Pons (tissue), 1 donor: ENCODE measurements at places on chromosomes 1 and 21.

DNA sequence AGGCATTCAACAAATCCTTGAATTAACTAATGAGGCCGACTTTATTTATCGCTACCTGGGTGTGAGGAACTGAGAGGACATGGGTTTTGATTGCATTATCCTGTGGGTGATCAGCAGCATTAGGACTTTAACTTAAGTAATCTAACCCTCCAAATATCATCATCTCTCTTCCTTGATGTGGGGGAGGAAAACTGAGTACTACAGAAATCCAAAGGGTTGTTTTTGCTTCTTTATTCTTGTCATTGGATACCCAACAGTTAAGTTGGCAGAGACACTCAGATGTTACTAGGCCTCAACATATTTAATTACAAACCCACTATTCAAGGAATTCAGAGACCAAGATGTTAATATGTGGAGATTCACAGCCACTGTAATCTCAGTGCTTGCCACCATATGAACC is 97.4 kb upstream of the ST6GALNAC5 start:
- no peak for DNase-seq

DNA sequence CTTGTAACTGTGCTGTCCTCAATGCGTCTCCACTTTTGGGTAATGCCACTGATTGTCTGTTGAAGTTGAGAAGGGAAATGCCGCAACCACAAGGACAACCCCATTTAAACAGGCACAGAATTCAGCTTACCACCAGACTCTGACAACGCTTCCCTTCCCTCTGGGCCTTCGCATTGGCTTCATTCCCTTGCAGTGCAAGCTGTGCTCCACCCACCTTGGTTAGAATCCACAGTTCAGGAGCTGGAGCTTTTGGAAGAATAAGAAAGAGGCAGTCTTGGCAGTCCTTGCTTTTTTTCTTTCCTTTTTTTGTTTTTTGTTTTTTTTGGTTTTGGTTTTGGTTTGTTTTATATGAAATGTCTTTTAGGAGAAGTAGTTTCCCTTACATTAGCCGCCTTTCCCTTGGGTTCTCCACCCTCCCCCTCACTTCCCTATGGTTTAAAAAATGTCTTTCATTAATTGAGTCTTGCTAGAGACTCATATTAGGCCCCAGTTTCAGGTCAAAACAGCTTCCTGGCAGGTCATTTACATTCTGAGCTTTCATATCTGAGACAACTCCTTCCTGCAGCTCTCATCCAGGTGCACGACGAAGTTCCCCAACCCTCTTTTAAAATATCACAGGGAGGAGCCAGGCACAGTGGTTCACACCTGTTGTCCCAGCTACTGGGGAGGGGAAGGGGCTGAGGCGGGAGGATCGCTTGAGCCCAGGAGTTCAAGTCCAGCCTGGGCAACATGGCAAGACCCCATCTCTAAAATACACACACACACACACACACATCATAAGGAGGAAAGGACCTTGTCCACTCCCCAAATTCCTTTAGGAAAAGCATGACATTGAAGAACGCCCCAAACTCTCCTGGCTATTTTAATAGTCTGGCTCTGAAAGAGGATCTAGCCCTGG is 20.7 kb upstream of the LAX1 start:
- peak; percentile 57 for DNase-seq

DNA sequence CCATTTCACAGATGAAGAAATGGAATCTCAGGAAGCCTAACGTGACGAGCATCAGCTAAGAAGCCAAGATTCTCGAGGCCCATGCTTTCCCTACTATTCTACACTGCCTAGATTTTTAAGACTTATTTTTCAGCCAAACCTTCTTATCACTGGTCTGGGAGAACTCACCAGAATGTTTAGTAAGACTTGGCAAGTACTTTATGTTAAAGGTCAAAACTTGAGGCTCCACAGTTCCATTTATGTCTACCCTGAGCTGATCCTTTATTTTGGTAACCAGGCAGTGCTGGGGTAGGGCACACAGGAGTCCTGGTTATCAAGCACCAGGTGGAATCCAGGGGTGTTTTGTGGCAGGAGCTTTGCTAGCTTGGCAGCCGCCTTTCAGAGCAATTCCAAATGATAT is 16.8 kb downstream of the PLXNA2 start:
- no peak for DNase-seq

DNA sequence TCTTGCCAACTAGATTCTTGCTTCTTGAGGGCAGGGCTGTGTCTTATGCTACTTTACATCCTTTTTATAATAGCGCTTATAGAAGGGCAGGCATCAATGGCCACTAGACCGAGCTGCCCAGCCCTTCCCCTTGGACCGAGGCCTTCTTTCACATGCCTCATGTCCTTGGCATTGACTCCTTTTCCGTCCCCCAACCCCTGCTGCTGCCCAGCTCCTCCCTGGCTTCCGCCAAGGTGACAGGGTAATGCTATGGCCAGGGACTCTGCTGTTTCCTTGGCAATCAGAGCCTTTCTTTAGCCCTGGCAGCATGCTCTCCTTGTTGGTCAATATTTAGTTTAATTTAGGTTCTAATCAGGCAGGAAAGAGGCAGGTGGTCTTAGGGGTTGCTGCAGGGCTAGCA is 48.2 kb downstream of the DDX20 start:
- DNase-seq = no peak

- DNase-seq = peak; percentile 76
Observed at GRCh38 chr1:101820071-101820470, 176.7 kb downstream of the OLFM3 start.

- DNase-seq = no peak
Observed at GRCh38 chr1:54371942-54372275, 34.3 kb downstream of the SSBP3 start.

- DNase-seq = no peak
Observed at GRCh38 chr1:7691576-7691975, 79.5 kb upstream of the VAMP3 start.

GRCh38 chr1:72650843-72651435 is 368.6 kb upstream of the NEGR1 start:
- no peak for DNase-seq

GRCh38 chr1:244731651-244732050 is 78.7 kb downstream of the DESI2 start:
- no peak for DNase-seq

DNA sequence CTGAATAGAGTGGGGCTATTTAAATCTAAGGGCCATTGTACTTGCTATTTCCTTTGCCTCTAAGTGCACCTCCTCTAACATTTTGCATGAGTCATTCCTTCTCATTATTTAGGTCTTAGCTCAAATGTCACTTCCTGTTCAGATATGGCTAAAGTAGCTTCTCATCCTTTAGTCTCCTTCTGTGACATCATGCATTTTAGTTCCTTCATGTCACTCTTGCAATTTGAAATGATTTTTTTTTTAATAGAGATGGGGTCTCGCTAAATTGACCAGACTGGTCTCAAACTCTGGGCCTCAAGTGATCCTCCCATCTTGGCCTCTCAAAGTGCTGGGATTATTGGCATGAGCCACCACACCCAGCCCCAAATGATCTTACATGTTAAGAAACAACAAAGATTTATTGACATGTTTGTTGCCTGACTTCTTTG is 6.6 kb downstream of the TBX19 start:
- DNase-seq = no peak

GRCh38 chr1:95169548-95169947 is 52.4 kb downstream of the TLCD4 start:
- DNase-seq = no peak

DNA sequence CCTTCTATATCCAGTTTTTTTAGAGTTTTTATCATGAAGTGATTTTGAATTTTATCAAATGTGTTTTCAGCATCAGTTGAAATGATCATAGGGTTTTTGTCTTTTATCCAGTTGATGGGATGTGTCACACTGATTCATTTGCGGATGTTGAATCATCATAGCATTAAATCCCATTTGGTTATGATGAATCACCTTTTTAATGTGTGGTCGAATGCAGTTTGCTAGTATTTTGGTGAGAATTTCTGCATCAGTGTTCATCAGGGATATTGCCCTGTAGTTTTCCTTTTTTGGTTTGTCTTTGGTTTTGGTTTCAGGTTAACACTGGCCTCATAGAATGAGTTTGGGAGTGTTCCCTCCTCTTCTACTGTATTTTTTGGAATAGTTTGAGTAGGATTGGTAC is 80.3 kb downstream of the DIRAS3 start:
- no peak for DNase-seq

GRCh38 chr1:31621847-31622730 is 4.6 kb downstream of the HCRTR1 start:
- no peak for DNase-seq

GRCh38 chr1:179831852-179832699 is 45.5 kb downstream of the TOR1AIP2 start:
- DNase-seq = no peak

- DNase-seq = no peak
Observed at GRCh38 chr1:107213225-107213624, 72.4 kb downstream of the NTNG1 start.

GRCh38 chr1:51284487-51284954 is 45.8 kb downstream of the TTC39A start:
- DNase-seq = no peak

- DNase-seq = no peak
Observed at GRCh38 chr1:186295980-186296379, 79.1 kb downstream of the TPR start.

GRCh38 chr1:93692983-93693591 is 11.4 kb upstream of the BCAR3 start:
- DNase-seq = no peak

GRCh38 chr21:39612233-39613040 is at the start of gene B3GALT5:
Gene B3GALT5, plus strand, starts transcription at chr21:39612940. Its CDS starts 47,620 bp downstream, at chr21:39660560.
- no peak for DNase-seq

- no peak for DNase-seq
Observed at GRCh38 chr1:237258871-237259270, 216.9 kb downstream of the RYR2 start.

DNA sequence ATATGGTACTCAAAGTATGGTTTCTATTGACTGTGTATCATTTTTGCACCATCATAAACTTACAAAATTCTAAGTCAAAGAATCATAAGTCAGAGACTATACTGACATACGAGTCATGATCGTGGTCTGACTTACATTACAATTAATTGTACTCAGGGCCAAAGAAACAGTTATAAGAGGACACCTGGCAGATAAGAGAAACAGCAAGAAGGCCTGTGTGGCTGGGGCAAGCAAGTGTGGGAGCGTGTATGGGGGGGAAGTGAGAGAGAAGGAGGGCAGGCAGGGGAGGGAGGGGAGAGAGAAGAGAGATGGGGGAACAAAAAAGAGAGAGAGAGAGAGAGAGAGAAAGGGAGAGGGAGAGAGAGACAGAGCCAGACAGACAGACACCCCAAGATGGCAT is 70.9 kb downstream of the RERE start:
- DNase-seq = no peak

GRCh38 chr1:85406081-85406480 is 58.9 kb downstream of the DDAH1 start:
- DNase-seq = no peak

DNA sequence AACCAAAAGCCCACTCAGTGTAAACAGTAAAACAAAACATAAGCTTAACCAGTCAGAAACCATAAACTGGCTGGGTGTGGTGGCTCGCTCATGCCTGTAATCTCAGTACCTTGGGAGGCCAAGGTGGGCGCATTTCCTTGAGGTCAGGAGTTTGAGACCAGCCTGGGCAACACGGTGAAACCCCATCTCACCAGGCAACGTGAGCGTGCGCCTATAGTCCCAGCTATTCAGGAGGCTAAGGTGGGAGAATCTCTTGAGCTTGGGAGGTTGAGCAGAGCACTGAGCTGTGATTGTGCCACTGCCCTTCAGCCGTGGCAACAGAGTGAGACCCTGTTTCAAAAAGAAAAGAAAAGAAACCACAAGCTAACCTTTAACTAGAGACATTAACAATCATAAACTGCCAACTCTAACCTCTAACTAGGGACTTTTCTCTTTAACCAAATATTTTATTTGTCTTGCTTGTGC is 13.1 kb upstream of the PRRC2C start:
- no peak for DNase-seq

- no peak for DNase-seq
Observed at GRCh38 chr21:29506947-29507346, 208.2 kb downstream of the BACH1 start.

DNA sequence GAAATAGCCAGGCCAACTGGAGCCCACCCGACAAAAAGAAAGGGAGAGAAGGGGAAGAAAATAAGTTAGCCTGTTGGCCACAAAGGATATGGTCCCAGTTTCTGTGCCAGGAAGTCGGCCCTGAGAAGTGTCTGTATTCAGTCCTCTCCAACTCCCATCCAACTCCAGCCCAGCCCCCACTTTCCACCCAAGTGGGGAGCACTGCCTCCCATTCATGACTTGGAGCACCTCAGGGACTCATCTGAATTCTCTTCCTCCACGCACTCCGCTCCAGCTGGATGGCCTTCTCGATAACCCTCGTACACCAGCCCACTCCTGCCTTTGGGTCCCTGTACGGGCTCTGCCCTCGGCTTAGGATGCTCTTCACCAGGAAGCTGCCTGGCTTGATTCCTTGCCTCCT is 2.0 kb upstream of the WNT2B start:
- no peak for DNase-seq

DNA sequence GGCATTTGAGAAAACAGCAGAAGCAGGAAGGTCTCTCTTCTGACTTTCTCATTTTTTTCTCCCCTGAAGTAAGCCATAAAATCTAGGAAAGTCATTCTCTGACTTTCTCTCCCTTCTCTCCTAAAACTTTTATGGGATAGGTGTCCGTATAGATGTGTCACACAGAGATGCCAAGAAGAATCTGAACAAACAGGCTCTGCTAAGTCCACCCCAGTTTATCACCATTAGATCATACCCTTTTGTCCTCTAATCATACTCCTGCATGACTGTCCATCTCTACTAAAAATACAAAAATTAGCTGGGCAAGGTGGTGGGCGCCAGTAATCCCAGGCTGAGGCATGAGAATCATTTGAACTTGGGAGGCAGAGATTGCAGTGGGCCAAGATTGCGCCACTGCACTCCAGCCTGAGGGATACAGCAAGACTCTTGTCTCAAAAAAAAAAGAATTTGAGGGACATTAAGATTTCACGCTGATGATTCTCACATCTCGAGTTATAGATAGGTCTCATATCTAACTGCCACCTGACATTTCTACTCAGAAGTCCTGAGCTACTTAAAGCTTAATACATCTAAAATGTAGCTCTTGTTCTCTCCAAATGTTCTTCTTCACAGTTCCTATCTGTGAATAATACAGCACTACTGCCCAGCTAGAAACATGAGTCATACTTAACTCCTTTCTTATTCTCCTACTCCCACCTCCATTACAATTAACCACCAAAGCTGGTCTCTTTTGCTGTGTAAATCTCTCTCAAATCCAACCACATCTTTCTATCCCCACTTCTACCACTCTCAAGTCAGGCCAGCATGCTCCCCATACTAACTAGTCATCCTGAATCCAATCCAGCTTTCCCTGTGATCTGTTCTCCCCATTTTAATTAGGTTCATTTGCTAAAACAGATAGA is 47.7 kb downstream of the ZNF644 start:
- DNase-seq = no peak

DNA sequence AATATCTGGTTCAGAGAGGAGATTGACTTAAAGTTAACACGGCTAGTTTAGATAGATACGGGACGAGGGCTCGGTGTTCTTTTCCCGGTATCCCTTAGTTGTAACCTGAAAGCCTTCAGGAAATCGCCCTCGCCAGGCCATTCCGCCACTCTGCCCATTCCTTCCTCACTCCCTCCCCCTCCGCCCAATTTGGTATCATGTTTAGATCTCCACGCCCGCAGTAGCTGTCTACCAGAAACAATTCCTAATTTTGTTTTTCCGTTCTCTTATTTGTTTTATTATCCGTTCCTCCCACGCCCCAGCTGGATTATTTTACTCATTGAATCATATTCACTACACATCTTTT is 685 bp upstream of the VAMP4 start:
- DNase-seq = no peak

- peak; percentile 87 for DNase-seq
Observed at GRCh38 chr1:228830185-228830953, 95.1 kb downstream of the RHOU start.

- peak; percentile 68 for DNase-seq
Observed at GRCh38 chr1:39230261-39231190, 26.0 kb downstream of the MACF1 start.
